Adrenal gland (tissue), 19 donors: ENCODE measurements at places on chromosomes 12 and 14.
A peak's percentile ranks its signal among the peaks of the same experiment; 100 is the strongest.

DNA sequence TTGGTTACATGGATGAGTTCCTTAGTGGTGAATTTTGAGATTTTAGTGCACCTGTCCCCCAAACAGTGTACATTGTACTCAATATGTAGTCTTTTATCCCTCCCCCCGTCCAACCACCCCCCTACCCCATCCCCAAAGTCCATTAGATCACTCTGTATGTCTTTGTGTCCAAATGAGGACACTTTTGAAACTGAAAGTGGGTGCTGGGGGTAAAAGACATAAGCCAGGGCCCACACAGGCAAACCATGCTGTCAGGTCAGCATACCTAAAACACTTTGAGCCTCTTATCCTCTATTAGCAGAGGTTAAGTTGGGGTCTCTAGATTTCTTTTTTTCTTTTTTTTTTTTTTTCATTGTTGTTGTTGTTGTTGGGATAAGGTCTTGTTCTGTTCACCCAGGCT is 31.3 kb upstream of the KICS2 start:
- DNase-seq, result no peak

- no peak for DNase-seq
These were observed 23.2 kb upstream of the MGST1 start for GRCh38 chr12:16324272-16324671.

DNA sequence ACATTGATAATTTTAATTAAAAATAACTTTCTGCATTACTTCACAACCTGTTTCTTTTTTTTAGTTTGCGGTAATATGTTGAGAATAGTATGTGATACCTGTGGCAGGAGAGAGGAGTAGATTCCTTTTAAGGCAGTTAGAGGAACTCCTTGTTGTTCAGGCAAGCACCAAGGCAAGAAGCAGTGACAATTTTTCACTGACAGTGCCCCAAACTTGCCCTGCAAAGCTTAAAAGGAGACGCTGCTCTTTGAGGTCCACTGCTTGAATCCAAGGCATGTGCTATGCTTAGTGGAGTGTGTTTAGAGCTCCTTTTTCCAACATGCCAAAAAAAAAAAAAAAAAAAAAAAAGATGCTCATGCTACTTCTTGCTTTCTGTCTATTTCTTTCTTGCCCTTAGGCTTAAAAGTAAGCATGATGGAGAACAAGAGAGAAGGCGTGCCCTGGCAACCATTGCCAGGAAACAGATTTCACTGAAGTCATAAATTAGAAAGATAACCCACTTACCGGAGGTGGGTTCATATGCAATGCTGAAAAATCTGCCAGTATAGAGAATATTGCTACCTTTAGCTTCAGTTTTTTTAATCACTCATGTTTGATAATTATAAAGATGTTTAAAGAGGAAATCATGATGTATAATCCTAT is 58.3 kb upstream of the DYRK2 start:
- DNase-seq, result no peak

- peak; percentile 97 for DNase-seq
These were observed 19.1 kb upstream of the ARMH4 start for GRCh38 chr14:58171090-58171489.

GRCh38 chr14:61355892-61356325 is 34.5 kb downstream of the PRKCH start:
- DNase-seq, result peak; percentile 65

DNA sequence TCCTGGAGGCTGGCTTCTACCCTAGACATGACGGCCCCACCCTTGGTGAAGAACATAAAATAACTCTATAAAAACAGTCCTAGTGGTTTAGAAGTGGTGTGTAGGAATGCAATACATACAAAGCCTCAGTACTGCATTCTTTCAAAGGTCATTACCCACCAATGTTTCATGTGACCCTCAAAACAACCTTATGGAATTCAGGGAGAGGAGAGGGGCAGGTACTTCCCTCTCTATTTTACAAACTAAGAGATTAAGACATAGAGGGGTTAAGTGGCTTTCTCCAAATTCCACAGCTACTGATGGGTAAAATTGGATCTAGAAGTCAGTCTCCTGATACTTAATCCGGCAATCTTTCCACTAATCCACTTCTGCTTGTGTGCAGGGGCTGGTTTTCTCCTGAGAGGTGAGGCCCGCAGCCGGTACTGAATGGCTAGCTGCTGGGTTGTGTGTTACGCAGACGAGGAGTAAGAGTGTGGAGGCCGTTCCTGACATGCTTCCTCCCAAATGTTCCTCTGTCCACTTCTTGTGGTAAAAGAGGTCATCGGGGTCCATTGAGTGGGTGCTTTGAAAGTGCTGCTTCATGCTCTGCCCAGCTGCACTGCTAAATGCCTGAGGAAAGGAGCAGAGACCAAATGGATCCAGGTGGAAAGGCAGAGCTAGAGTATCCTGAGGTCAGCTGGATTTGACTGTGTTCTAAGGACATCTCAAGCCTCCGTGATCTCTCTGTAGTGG is 16.2 kb downstream of the SLC7A8 start:
- no peak for DNase-seq

- DNase-seq, result no peak
These were observed 11.4 kb downstream of the MANSC1 start for GRCh38 chr12:12338527-12339168.

DNA sequence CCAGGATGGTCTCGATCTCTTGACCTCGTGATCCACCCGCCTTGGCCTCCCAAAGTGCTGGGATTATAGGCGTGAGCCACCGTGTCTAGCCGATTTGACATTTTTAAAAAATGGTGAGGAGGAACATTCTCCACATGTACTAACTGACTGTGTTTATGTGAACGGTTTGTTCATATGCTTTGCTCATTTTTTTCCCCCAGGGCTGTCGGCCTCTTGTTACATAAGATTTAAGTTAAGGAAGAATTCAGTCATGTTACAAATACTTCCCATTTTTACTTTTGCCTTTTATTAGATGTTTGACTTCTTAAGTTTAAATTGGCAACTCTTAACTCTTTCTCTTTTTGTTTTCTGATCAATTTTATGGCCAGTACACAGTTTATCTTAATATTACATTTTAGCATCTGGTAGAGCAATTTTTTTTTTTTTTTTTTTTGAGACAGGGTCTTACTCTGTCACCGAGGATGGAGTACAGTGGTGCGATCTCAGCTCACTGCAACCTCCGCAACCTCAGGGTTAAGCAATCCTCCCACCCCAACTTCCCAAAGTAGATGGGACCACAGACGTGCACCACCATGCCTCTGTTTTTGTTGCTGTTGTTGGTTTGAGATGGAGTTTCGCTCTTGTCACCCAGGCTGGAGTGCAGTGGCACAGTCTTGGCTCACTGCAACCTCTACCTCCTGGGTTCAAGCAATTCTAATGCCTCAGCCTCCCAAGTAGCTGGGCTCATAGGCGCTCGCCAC is 9.6 kb downstream of the GNS start:
- DNase-seq, result no peak

- DNase-seq, result no peak
These were observed 877.8 kb upstream of the ATXN7L3B start for GRCh38 chr12:73659802-73660201.

DNA sequence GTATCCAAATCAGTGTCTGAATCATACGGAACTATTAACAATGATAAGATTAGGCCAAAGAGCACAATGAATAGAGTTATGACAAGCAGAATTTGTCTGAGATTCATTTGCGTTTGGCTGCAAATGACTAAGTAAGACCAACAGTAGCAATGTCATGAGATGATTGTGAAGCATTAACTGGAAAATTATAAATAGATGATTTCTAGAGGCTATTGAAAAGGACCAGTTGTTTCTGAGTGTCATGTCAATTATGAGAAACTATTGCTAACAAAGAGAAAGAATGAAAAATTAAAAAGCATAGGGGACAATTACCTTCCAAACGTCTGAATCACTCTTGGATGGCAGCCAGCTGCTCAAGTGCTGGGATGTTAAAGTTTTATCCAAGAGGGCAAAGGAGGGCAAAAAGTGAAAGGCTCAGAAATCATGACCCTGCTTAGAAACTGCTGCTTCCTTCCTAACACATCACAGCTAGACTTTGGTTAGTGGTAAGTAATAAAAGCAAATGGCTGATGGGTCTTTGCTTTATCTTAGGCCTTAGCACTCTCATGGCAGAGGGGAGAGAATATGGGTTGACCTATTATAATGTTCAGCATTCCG is 89.0 kb downstream of the AKAP6 start:
- peak; percentile 81 for DNase-seq
